ENCODE measurements at places on chromosomes 11 and 22.

- no peak for DNase-seq
These were observed 4.4 kb upstream of the RFPL3 start for GRCh38 chr22:32353292-32353691.

- DNase-seq = no peak
These were observed 282.3 kb downstream of the KIRREL3 start for GRCh38 chr11:126718276-126718675.

DNA sequence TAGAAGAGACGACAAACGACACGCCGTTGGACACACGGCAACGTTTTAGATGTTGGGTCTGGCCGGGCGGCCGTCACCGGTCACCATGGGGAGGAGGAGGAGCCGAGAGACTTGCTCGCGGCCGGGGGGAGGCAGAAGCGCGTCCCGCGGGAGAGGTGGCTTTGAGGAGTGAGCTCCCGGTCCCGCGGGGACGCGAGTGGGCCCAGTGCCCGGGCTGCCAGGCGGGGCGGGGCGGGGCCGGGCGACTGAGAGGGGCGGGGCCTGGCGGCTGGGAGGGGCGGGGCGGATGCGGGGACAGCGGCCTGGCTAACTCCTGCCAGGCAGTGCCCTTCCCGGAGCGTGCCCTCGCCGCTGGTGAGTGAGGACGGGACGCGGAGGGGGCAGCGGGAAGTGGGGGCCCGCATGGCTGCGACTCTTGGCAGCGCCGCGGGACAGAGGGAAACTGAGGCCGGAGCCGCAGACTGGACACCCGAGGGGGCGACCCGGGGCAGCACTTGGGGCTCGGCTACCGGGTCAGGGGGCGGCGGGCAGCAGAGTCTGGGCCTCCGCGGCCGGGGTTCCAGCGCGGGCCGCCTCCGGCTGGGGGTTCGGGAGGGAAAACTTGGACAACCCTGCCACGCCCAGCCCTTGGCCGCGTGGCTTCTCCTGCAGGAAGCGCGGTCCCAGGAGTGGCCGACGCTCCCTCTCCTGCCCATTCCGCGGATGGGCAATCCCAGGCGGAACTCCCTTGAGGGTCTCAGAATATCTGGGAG lies at the start of gene TSPO:
TSPO (plus strand) TSS at position 309 of the 752 bp plus-strand sequence. CDS start 7,680 bp downstream, outside the sequence.
- DNase-seq = no peak

- no peak for DNase-seq
These were observed 557.2 kb downstream of the BUD13 start for GRCh38 chr11:116215471-116216113.

DNA sequence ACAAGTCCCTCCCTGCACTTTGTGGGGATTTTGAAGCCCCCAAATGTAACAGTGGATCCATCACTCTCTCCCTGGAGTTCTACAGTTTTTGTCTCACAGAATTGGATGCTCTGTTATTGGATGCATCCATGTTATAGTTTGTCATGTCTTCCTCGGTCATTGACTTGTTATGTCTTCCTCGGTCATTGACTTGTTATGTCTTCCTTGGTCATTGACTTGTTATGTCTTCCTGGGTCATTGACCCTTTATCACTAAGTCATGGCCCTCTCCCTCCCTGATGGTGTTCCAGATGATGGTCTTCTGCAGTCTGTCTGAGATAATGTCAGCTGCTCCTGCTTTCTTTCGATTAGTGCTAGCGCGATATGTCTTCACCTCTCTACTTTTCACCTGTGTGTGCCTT lies 981.5 kb downstream of the BRD1 start:
- DNase-seq = no peak

GRCh38 chr11:944711-945470 lies 19.2 kb downstream of the AP2A2 start:
- DNase-seq = no peak

DNA sequence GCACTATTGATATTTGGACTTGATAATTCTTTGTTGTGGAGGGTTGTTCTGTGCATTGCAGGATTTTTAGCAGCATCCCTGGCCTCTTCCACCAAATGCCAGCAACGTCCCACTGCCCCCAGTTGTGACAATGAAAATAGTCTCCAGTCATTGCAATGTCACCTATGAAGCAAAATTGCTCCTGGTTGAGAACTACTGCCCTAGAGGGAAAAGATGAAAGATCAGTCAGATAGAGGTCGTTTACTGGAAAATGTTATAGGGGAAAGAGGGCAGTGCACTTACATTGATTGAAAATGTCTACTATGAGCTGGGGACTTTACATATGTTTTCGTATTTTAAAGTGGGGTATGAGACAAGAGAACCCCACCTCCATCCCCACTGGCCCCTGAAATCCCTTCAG lies 77.1 kb upstream of the FAM181B start:
- DNase-seq = no peak

DNA sequence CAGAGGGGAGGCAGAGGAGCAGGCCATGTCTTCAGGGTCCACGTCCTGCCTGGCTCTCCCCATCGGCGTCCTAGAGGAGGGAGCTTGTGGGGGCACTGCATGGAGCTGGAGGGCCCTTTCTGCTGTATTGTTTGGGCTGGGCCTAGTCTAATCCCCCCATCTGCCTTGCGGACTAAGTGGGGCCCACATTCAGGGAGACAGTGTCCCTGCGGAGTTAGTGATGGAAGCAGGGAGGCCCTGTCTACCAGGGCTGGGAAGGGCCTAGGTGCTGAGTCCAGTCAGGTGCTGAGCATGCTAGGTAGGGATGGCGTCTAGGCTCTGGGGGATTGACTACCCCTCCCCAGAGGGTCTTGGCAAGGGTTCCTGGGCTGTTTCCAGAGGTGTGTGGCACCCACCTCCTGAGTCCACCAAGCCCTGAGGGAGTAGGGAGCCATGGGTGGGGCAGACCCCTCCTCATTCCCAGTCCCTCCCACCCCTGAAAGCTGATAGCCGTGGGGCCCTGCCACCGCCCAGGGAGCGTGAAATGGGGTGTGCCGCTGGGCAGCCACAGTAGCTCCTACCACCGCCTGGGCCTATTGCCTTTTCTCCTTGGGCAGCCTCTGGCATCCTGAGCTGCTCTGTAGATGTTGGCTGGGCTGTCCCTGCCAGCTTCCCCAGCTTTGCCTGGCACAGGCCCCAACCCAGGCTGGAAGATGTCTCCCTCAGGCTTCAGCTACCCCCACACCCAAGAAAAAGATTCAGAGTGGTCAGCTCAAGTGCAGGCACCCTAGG lies 1.9 kb upstream of the POLD4 start:
- no peak for DNase-seq

DNA sequence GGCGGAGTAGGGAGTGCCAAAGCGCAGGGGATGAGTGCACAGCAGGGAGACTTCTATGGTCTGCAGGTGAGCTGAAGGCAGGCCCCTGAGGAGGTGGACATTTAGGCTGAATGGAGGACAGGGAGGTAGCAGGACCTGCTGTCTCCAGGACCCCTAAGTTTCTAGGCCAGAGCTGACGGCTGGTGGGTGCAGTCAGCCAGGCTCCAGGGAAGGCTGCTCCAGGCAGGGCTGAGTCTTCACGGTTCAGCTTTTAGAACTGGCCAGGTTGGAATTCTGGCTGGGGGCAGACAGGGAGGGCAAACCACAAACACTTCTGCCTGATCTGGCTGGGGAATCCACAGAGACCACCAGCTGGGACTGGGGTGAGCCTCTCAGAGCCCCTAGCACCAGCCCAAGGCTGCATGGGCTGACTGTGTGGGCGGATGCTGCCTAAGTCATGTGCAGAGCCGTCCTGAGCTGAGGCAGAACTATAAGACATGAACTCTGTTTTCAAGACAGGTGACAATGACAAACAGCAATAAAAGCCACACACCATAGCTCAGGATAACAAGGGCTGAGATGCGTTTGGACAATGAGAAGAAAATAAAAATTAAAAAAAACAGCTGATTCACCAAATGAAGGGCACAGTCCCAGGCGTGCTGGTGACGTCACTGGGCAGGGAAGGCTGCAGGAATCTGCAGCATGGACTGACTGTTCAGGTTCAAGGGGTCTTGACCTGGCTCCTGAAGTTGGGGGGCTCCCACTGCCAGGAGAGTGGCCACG lies 10.4 kb upstream of the MALAT1 start:
- no peak for DNase-seq

GRCh38 chr11:120956710-120957495 lies 67.0 kb upstream of the TBCEL start:
- DNase-seq = no peak

DNA sequence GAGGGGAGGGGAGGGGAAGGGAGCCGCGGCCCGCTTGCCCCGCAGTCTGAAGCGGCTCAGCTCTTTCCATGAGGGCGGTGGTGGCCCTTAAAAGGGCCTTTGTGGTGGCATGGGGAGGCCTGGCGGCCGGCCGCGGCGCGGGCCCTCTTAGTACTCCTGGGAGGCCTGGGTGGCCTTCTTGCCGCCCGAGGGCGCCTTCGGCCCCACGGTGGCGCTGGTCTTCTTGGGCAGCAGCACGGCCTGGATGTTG lies 6.9 kb downstream of the DPAGT1 start:
- DNase-seq = peak; percentile 66

GRCh38 chr22:44780876-44781449 lies 28.6 kb downstream of the ARHGAP8 start:
- DNase-seq = no peak

- no peak for DNase-seq
These were observed 14.6 kb upstream of the P2RY6 start for GRCh38 chr11:73257342-73258103.

GRCh38 chr22:25407859-25408229 lies 156.6 kb upstream of the GRK3 start:
- no peak for DNase-seq

DNA sequence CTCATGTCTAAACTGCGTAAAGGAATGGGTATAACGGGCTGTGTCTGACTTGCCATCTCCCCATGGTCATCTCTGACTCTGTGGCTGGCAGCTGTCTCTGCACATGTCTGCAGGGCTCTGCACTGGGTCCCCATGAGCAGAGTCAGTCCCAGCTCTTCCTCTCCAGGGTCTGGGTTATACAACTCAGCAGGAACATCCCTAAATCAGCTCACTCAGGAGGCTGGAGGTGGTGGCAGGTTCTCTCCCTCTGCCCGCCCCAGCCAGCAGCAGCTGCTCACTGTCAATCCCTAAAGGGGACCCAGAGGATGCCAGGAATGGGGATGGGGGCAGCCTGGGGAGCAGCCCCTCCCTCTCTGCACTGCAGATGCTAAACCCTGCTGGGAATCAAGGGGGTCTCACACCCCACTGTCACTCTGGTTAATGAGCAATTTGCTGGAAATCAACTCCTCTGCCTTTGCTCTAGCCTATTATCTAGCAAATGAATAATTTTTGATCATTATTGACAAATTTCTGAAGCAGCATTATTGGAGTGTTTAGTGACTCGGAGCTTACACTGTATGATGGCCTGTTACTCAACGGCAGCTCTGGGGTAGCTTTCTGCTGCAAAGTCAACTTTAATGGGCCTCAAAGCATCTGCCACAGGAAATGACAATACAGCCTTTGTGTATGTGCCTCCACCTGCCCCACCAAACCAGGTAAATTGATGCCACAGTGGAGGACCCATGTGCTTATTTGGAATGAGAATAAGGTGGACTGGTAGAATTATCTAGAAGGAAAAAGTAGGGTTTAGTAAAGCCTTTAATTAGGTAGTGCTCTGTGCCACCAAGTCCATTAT lies 55.7 kb upstream of the SHANK2 start:
- DNase-seq = no peak

DNA sequence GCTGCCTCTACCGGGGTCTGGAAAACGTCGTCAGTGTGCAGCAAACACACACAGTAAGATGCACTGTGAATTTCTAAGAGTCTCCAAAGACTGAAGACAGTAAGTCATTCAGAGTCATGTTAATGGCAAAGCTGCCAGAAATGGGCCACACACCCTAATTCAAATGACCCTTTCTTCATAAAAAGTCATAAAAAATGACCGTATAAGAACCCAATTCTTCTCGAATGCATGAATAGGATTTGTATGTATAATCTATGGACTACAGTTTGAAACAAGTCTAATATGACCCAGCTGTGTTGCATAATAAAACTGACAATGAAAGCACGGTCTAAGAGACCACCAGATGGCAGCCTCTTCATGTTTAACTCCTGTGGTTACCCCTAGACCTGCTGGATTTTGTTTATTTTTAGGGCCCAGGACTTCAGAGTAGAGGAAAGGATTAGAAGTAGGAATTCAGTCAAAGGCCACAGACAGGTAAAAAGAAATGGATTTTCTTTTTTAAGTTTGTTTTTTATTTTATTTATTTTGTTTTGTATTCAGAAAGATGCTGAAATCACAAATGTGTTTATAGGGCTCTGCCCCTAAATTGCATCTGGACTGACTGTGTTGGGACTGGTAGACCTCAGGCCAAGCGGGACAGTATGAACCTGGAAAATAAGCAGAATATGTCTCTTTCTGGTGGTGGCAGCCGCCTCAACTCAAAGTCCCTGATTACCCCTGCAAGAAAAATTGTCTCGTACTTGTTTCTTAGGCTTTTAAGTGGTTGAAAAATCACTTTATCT lies 32.1 kb upstream of the SLC5A12 start:
- DNase-seq = peak; percentile 8

GRCh38 chr11:120950880-120951279 lies 73.0 kb upstream of the TBCEL start:
- DNase-seq = no peak

- no peak for DNase-seq
These were observed 55.3 kb upstream of the CLTCL1 start for GRCh38 chr22:19346677-19347265.

- DNase-seq = no peak
These were observed 81.1 kb downstream of the PGR start for GRCh38 chr11:101048479-101048878.

DNA sequence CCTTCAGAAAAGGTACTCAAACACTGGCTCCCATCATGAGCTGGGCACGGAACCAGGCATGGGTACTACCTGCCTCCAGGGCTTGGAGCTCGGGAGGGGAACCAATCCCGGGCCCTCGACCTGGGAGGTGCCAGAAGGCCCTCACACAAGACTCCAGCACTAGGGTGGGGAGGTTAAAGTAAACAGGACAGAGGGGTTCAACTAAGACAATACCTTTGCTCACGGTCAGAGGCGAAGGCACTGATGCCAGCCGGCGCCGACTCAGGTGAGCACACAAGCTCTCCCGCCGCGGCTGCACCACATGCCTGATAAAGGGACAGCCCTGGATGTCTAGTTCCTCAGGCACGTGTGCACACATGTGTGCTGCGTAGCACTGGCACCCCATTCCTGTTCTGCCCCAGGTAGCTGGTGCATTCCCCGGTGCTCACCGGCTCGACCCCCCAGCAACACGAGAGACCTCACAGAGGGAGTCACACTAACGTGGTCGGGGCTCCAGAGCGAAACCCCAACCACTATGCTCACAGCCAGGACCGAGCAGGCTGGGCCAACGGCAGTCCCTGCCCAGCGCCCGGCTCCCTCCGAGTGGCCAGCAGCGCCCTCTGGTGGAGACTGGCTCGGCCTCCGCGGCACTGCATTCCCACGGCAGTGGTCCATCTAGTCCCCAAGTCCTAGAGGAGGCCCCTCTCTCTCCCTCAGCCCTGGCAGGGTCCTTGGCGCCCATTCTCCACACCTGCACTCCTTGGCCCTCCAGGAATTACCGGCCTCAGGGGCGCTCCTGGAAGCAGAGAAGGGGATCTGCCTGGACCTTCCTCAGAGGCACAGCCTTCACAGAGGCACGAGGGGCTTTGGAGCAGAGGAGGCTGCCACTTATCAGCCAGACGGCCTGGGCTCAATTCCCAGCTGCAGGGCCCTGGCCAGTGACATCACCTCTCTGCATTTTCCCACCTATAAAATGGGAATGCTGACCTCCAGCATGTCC lies 28.8 kb upstream of the MOB2 start:
- peak; percentile 31 for DNase-seq

- DNase-seq = no peak
These were observed 50.3 kb downstream of the SPON1 start for GRCh38 chr11:14012846-14013245.

Data from NCI-H2029 (cell line).